ENCODE measurements at places on chromosomes 4 and X. TPM values are rescaled to one million over a fixed set of nuclear protein-coding genes. Genes with fewer than 3 reads are reported as not detected.

Gene WAS
- 0.61 TPM for total RNA-seq

Gene ADH1A
- not detected for total RNA-seq

Gene ANOS1
- total RNA-seq = 54.9 TPM

Gene EPGN
- total RNA-seq = not detected

Gene ASB11
- total RNA-seq = not detected

Gene FAM241A
- total RNA-seq = 0.13 TPM

GRCh38 chr4:110193822-110194761 is 4.3 kb downstream of the ELOVL6 start:
- peak; percentile 95 for DNase-seq

DNA sequence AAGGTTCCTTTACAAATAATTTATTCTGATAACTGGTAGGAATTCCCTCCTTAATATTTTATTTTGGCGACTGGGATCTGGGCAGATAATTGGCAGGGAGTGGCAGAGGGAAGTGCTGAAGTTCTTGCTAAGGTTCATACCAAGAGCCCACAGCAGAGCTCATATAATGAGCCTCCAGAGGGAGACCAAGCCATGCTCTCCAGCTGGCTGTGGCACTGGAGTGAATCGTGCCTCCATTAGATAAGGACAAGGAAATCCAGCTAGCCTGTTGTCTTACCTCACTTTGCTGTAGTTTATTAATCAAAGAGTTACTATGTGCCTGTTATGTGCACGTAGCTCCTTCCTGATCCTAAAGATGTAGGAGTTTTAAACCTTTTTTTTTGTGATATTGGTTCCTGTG is 1.3 kb downstream of the ASB12 start:
- no peak for DNase-seq

- no peak for DNase-seq
Measured at GRCh38 chrX:40644821-40645358, 2.5 kb downstream of the CXorf38 start.

GRCh38 chr4:56681158-56681852 is at the start of gene HOPX:
Gene HOPX (minus strand): TSS chr4:56681296. CDS start chr4:56657816, 23,480 bp downstream.
- DNase-seq = no peak

DNA sequence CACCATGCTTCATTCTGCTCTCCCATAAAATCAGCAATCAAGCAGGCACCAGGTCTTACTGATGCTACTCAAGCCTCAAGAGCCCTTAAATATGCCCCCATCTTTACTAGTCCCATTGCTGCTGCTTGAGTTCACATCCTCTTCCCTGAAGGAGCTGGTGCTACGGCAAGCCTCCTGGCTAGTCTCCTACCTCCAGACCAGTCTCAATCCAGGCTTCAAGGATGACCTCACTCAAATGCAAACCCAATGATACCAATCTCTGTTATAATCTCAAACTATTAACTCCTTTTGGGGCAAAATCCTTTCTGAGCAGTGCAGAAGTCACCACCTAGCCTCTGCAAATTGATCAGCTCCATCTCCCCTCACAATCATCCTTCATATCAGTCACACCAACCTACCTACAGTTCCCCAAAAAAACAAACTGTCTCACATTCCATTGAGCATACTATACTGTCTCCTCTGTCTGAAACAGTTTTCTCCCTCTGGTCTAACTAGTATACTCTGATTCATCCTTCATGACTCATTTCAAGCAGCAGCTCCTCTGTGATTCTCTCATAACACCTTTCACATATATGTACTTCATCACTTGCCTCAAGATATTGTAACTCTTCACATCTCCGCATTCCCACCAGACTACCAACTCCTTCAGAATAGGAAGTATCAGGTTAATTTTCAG is 30.0 kb downstream of the PAPSS1 start:
- no peak for DNase-seq

GRCh38 chrX:150495496-150495895 is 72.9 kb upstream of the MTM1 start:
- no peak for DNase-seq

GRCh38 chr4:4995103-4995907 is 24.0 kb downstream of the CYTL1 start:
- peak; percentile 90 for DNase-seq

DNA sequence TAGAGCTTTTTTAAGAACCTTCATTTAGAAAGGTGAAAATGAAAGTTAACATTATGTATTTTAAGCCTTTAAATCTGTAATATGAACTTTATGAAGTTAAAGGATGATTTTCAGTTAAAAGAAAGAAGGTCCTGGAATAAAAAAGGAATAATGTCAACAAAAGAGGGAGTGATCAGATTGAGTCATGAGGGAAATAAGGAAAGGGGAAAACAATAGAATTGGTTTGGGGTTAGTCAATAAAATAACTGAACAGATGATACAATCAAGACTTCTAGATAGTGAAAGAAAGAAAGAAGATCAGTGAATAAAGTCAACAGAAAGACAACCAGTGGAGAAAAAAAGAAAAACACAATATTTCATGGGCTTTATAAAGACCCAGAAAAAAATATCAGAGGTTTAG is 291.6 kb upstream of the ARSJ start:
- no peak for DNase-seq

DNA sequence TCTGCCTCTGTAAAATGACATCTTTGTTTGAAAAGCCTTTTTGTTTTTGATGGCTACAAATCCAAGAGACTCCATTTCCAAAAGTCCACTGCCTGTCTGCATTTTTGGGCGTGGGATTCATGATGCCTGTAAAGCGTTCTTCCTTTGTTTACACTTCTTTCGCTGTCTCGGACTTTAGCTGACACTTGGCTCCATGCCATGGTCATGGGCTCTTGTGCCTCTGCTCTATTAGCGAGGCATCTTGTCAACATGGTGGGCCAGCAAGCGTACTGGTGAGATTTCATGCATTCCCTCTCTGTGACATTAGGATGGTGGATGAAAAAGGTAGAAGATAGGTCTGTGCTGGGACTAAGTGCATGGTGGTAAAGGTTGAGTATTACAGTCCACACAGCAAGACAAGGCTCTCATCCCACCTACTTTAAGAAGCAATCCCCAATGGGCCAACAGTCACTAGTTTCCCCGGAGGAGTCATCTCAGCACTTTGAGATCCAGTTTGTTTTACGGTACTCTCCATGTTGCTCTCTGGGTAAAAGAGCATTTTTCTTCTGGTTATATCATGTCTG is 298.2 kb upstream of the KLF3 start:
- no peak for DNase-seq

DNA sequence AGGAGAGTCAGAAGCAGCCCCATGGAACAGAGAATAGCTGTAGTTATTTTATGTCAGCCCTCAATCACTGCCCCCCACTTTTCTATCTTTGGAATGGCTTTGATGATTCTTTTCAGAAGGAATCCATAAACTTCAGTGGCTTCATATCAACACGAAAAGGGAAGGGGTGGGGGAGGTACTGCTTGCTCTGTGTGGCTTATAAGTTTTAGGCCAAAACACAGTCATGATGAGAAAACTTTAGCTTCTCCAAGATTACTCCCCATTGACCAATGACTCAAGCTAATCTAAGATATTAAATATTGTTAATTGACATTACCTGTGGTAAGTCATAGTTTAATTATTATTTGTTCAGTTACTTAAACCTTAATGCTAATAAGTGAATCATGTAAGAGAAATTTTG is 669.6 kb upstream of the FAM241A start:
- DNase-seq = no peak

Data from H9 (cell line).